ENCODE measurements at places on chromosomes 4 and X. TPM values are rescaled to one million over a fixed set of nuclear protein-coding genes. Genes with fewer than 3 reads are reported as not detected.

GRCh38 chr4:40183615-40184411 lies 13.0 kb upstream of the RHOH start:
- DNase-seq = no peak

- DNase-seq = peak; percentile 13
Observed at GRCh38 chr4:54784161-54784671, 126.5 kb downstream of the KIT start.

Gene NUP62CL
- polyA plus RNA-seq = 1.7 TPM

- DNase-seq = no peak
Observed at GRCh38 chr4:110710070-110710469, 87.2 kb upstream of the PITX2 start.

Gene SGCB
- polyA plus RNA-seq = 28.7 TPM

DNA sequence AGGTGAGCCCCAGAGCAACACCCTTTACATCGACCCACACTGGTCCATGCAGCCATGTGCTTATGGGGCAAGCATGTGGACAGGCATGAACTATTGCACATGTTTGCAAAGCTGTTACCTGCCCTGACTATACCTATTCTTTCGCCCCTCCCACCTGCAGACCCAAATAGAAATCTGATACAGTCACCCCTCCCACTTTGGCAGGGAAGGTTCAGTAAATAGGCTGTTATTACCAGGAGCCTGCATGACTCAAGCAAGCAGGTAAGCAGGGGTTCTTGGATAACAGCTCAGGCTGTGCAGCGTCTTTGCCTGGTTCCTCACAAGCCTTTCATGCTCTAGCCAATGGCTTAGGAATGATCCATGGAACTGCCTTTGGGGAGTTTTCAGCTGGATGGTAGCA lies 122.7 kb upstream of the DIPK2B start:
- no peak for DNase-seq

GRCh38 chrX:99184153-99184552 lies 1225.9 kb downstream of the PCDH19 start:
- no peak for DNase-seq

Gene UGT2B11
- 3.2 TPM for polyA plus RNA-seq

DNA sequence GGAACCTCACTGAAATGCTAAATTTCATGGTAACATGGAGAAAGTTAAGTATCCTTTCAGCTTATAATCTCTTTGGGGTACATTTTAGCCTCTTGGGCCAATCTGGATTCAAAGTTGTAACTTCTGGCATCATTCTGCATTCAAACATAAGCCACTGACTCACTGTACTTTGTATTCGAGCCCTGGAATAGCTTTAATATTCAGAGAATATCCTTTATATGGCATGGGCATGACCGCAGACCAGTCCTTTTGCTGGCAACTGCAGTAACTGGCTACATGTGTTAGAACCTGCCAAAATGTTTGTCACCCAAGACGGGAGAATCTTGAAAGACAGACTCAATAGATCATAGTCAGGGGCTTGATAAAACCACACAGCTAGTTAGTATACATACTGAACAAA lies 3.3 kb downstream of the GASK1B start:
- DNase-seq = no peak

Gene MAGEA11
- not detected for polyA plus RNA-seq

DNA sequence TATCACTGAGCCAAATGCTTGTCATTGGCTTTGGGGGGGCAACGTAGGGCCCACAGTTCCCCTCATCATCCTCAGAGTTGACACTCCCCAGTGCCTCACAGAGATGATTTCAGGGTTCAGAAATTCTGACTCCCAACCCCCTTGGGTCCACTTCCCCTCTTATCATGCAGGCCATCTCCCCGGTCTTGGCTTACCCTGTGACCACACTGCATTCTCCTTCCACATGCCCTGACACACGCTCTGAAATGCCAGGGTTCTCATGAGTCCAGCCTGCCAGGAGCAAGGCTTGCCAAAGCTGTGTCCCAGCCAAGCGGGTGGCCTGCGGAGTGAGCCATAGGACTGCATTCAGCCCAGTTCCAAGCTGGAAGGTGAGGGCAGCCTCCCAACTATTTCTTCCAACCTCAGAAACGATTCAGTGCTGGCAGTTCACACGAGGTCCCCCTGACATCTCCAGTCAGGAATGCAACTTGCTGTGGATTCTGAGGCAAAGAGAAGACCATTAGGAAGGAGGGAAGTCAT lies 101.2 kb downstream of the SMIM20 start:
- DNase-seq = no peak

DNA sequence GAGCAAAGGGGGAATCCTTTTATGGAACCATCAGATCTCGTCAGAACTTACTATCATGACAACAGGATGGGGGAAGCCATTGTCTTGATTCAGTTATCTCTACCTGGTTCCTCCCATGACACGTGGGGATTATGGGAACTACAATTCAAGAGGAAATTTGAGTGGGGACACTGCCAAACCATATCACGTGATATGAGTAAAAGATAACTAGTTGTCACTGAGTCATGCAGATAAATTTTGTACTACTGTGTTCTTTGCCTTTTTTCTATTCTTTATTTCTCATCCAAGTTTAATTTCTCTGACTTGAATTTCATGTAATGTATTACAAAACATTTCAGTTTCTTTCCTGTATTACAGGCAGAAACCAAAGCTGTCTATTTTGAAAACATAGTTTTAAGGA lies 383.2 kb downstream of the EPHA5 start:
- no peak for DNase-seq

- no peak for DNase-seq
Observed at GRCh38 chr4:110211770-110212061, 13.3 kb upstream of the ELOVL6 start.

Gene TMEM165
- 172 TPM for polyA plus RNA-seq

DNA sequence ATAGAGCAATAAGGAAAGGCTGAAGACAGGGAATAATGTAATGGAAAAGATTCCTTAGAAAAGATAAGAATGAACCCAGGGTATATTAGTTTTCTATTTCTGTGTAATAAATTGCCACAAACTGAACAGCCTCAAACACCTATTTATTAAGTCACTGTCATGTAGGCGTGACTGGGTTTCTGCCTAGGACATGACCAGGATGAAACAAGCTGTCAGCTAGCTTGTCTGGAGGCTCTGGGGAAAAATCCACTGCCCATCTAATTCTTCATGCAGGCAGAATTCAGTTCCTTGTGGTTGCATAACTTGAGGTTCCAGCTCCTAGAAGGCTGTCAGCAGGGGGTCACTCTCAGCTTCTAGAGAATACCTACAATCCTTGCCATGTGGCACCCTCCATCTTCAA lies 277.7 kb downstream of the TMA16 start:
- no peak for DNase-seq

All from hepatocyte (in vitro differentiated cells).